ENCODE measurements at places on chromosomes 16 and 17. TPM values are rescaled to one million over a fixed set of nuclear protein-coding genes. Genes with fewer than 3 reads are reported as not detected.

The ITGAD gene
- polyA plus RNA-seq, result not detected

The EVPL gene
- polyA plus RNA-seq, result 0.47 TPM

The KRTAP3-1 gene
- not detected for polyA plus RNA-seq

The DNAAF8 gene
- not detected for polyA plus RNA-seq

The TPSD1 gene
- polyA plus RNA-seq, result not detected

The ELMO3 gene
- 4.5 TPM for polyA plus RNA-seq

The ABCA6 gene
- not detected for polyA plus RNA-seq

The ULK2 gene
- polyA plus RNA-seq, result 1.6 TPM

The NFAT5 gene
- polyA plus RNA-seq, result 10.6 TPM

The ABCA10 gene
- polyA plus RNA-seq, result not detected

The STH gene
- polyA plus RNA-seq, result 0.55 TPM

The TMEM208 gene
- 82.3 TPM for polyA plus RNA-seq

The TP53TG3 gene
- polyA plus RNA-seq, result not detected

The KRTAP9-4 gene
- polyA plus RNA-seq, result not detected

The ZSCAN10 gene
- polyA plus RNA-seq, result 220 TPM

The OR2C1 gene
- polyA plus RNA-seq, result not detected

The SPN gene
- 0.82 TPM for polyA plus RNA-seq

The ZPBP2 gene
- 0.28 TPM for polyA plus RNA-seq

The EME1 gene
- 14.4 TPM for polyA plus RNA-seq

The SLC16A13 gene
- 2.2 TPM for polyA plus RNA-seq

The KRTAP3-2 gene
- polyA plus RNA-seq, result not detected

The CDC6 gene
- polyA plus RNA-seq, result 46.2 TPM

The GTF3C1 gene
- 90.6 TPM for polyA plus RNA-seq

The MYADML2 gene
- polyA plus RNA-seq, result 0.42 TPM

The PRR11 gene
- polyA plus RNA-seq, result 55.9 TPM

The GLIS2 gene
- polyA plus RNA-seq, result 8.2 TPM

The SLFN14 gene
- polyA plus RNA-seq, result not detected

The SECTM1 gene
- polyA plus RNA-seq, result 0.21 TPM

The KRT25 gene
- not detected for polyA plus RNA-seq

The ZNF646 gene
- polyA plus RNA-seq, result 6.3 TPM

The PRR29 gene
- polyA plus RNA-seq, result 0.24 TPM

The CES5A gene
- not detected for polyA plus RNA-seq

The AP2B1 gene
- polyA plus RNA-seq, result 89.7 TPM

The C16orf96 gene
- 0.09 TPM for polyA plus RNA-seq

The CACNG3 gene
- not detected for polyA plus RNA-seq

The ATAD5 gene
- polyA plus RNA-seq, result 30.9 TPM

The FNDC8 gene
- not detected for polyA plus RNA-seq

The PCTP gene
- 6.4 TPM for polyA plus RNA-seq

The KRTAP17-1 gene
- not detected for polyA plus RNA-seq

The MAPT gene
- polyA plus RNA-seq, result 2.8 TPM

The NACA2 gene
- polyA plus RNA-seq, result 0.49 TPM

The TSPOAP1 gene
- polyA plus RNA-seq, result 6.3 TPM

The CX3CL1 gene
- polyA plus RNA-seq, result 0.24 TPM

The TBX4 gene
- polyA plus RNA-seq, result not detected

The THRA gene
- 3.6 TPM for polyA plus RNA-seq

The KRT31 gene
- polyA plus RNA-seq, result not detected

The PLK1 gene
- polyA plus RNA-seq, result 69.0 TPM

The HYDIN gene
- 3.1 TPM for polyA plus RNA-seq

The KCNG4 gene
- polyA plus RNA-seq, result not detected

The PSMD12 gene
- 146 TPM for polyA plus RNA-seq

The HOXB1 gene
- not detected for polyA plus RNA-seq

The CCDC78 gene
- polyA plus RNA-seq, result 8.7 TPM

The TBC1D3B gene
- polyA plus RNA-seq, result 0.80 TPM

The GRIN2C gene
- polyA plus RNA-seq, result 0.19 TPM

Data from GM23338 (cell line).